KBM-7 (cell line): ENCODE measurements at places on chromosomes 4 and X.

- DNase-seq: no peak
These were observed 65.9 kb downstream of the ATP10D start for GRCh38 chr4:47550899-47551548.

DNA sequence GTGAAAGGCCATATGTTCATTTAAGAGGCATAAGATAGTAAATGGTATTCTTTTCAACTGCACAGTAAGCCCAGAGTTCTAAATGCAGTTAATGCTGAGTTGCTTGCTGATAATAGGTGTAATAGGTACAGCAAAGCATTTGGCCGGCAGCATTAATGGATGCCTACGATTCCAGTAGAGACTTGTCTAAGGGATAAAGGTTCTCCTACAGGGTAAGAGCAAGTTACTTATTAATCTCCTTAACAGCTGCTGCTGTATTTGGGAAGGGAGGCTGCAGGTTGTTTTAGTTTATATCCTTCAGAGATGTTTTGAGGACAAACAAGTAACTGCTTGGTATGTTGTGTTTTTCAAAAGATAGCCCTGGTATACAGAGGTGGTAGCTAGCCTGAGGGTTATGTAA lies 16.8 kb downstream of the TSPAN7 start:
- DNase-seq: no peak

DNA sequence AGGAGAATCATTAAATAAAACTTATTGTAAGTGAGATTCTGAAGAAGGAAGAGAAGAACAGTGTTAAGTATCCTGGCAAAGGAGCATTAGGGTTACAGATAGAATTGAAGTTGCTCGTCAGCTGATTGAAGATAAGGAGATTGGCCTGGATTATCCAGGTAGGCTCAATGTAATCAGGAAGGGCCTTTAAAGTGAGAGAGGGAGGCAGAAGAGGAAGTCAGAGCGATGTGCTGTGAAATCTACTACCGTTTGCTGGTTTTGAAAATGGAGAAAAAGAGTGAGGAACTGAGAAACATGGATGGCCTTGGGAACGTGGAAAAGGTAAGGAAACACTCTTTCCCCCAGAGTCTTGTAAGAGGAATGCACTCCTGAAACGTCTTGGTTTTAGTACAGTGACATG lies 245.7 kb downstream of the ANTXR2 start:
- DNase-seq: peak; percentile 20

DNA sequence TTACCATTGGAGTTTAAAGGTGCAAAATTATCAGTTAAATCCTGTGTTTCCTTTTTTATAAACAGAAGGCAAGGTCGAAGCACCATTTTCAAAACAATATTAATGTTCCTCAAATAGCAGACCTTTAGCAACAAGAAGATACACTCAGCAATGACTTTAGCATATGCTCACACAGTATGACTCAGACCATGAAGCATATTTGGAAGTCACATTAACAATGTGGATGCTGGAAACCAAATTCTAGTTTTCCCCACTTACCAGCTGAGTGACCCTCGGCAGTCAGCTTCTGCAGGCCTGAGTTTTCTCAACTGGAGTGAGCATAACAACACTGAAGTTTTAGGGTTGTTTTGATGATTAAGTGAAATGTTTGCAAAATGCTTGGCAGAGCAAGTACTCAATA lies 130.5 kb downstream of the ANK2 start:
- DNase-seq: no peak

DNA sequence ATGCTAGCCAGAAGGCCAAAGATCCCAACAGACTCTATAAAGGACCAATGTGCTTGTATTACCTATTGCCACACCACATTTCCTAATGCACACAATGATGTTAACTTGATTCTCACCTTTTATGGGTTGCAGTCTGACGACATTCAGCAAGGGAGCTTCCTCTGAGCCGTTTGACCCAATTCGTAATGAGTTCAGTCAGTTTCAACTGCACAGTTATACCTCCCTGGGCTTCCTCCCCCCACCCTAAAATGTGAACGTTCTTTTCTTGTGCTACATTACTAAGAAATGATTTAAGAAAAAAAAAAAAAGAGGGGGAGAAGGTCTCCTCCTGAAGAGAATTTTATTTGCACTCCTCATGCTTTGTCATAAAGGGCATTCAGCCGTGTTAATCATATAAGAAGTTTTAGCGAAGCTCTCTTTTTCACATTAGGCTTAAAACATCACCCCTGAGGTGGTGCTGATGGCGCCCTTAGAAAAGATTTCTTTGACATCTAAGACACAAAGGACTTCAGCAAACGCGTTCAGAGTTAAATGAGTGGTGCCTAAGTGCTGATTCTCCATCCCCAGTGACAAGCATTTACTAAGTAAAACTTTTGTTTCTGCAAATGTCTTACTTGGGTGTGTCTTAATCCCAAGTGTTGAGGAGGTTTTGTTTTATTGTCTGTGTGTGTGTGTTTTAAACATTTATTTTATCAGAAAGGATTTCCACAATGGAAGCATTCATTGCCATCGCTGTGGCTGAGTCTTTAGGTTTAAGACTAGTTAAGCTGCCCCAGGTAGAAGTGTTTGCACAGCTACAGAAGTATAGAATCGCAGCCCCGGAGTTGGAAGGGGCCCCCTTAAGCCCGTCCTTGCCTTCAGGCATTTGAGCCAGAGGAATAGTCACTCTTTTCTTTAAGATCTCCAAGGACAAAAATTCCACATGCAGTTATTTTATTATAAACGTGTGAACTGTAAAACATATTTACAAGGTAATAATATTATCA lies 15.2 kb upstream of the GPC3 start:
- DNase-seq: no peak

DNA sequence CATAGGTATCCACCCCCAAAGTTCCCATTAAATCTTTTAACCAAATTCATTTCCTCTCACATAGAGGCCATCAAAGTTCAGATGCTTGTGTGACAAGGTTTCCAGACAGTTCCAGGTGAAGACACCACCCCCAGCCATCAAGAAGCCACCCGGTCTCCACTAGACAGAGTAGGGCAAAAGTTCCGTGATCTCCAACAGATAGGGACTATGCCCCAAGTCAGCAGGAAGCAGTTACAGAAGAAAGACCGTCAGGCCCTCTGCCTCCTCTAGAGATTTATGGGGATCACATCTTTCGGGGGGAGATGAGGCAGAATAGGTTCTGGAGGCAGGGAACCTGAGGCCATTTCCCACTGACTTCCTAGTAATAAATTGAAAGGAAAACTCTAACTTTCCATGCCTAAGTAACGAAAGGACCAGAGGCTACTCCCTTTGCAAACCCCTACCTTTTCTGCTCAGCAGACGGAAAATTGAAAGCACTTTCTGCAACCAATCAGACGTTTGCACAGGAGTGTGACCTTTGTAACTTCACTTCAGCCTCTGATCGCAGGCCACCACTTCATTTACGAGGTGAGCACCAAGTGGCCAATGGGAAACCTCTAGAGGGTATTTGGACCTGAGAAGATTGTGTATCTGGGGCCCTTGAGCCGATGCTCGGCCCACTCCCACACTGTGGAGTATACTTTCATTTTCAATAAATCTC lies 18.5 kb upstream of the ZNF280C start:
- DNase-seq: no peak

DNA sequence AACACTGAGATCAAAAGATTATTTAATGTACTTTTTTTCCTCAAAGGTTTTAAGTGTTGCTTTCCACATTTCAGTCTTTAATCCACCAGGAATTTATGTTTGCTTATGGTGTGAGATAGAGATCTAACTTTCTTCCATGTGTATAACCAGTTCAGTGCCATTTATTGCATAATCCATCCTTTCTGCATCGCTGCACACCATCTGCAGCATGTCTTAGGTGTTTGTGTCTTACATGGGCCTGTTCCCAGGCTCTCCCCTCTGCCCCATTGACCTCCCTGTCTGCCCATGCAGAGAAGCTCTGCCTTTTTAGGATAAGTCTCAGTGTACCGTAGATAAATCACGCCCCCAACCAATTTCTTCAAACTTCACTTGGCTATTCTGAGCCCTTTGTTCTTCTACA lies 30.3 kb downstream of the NSDHL start:
- peak; percentile 43 for DNase-seq

GRCh38 chrX:1754077-1754476 lies 139.2 kb downstream of the ASMT start:
- DNase-seq: no peak

DNA sequence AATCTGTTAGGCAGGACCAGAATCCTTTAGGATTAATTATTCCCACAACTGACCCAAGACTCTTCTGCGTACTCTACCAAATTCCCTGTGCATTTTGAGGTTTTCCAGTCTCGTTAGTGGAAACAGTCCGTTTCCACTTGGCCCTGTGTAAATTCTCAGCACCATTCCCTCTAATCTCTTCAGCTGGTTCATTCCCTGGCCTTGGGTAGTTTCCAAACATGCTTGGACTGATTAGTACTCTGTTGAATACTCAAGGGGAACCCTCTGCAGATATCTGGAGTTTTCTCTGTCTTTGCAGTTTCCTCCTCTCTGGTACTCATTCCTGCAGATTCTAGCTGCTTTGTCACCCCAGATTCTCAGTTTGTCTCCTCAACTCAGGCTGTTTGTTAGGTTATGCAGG lies 80.4 kb downstream of the ZFX start:
- no peak for DNase-seq

DNA sequence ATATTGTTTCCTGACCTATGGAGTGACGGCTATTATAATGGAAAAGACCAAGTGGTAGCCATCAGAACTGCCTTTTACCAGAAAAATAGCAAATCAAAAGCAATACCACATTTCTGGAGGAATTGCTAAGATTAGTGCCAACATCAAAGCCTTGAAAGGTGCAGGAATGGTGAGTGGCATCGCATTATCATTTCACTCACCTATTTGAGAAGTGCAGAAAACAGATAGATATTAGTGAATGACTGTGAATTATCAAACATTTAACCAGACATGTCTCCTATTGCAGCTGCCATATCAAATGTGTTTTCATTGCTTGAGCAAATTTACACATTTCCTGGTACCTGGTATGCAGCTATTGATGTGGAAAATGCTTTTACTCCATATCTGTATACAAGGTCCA lies 1638.1 kb upstream of the PABPC4L start:
- no peak for DNase-seq
